ENCODE measurements at places on chromosomes 11 and 22.

GRCh38 chr11:19426011-19426755, 185.4 kb upstream of the E2F8 start:
- DNase-seq: no peak

GRCh38 chr22:49588739-49589138, 238.9 kb downstream of the BRD1 start:
- DNase-seq: no peak

- DNase-seq: no peak
Measured at GRCh38 chr22:25176799-25177198, 22.9 kb upstream of the CRYBB3 start.

DNA sequence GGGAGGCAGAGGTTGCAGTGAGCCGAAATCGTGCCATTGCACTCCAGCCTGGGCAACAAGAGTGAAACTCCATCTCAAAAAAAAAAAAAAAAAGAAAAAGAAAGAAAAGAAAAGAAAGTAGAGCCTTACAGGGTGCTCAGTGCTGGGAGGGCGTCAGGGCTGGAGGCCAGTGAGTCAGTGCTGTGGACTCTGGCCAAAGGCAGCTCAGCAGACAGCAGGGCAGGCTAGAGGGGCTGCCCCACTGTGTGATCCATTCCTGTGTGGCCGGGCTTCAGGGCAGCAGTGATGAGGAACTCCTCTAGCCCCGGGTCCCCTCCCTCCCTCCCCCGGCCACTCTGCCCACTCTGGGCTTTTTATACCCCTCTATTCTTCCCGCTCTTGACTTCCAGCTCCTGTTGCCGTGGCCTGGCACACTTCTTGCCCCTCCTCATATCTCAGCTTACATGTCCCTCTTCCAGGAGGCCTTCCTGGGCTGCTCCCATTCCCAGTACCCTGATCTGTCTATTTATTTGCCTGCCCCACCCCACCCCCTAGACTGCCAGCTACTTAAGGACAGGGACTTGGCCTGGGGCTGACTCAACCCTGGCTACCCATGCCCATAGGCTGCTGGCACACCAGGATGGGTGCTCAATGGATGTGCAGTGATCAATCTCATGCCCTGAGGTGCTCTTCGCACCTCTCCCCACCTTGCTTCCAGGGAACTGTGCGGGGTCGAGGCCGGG, 10.1 kb downstream of the SYT12 start:
- DNase-seq: no peak

- DNase-seq: no peak
Measured at GRCh38 chr22:35549328-35549727, 8.7 kb downstream of the RASD2 start.

DNA sequence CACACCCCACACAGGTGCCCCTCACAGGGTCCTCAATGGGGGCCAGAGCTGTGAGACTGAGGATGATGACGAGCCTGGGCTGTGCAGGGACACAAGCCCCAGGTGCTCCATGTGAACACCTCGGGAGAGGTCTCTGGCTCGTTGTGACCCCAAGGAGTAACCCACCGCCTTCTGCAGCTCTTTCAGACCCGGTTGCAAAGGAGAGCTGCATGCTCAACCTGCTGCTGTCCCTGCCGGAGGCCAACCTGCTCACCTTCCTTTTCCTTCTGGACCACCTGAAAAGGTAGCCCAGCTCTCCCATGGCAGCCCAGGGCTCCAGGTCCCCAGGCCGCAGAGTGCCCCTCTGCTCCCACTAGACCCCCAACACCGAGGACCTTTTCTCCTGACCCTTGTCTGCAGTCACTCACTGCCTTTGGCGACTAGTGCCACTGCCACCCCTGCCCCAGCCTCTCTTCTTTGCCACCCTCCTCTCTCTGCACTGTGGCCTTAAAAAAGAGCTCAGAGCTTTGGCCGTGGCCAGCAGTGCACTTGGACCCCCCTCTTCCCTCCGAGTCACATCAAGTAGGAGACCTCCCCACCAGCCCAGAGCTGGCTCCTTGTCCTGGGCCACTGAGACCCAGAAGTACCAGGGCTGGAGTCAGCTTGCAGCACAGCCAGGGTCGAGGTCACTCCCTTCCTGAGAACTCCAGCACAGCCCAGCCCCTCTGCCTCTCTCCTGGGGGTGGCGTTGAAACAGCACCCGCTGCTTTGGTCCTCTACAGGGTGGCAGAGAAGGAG, 133.7 kb downstream of the BCR start:
- no peak for DNase-seq

GRCh38 chr11:115493905-115494304, 10.3 kb downstream of the CADM1 start:
- DNase-seq: no peak

GRCh38 chr11:46894961-46895360, 23.4 kb downstream of the LRP4 start:
- DNase-seq: no peak

GRCh38 chr11:34449013-34449412, 10.3 kb downstream of the CAT start:
- no peak for DNase-seq

- DNase-seq: no peak
Measured at GRCh38 chr11:33779849-33780528, 5.7 kb upstream of the FBXO3 start.

- DNase-seq: no peak
Measured at GRCh38 chr22:35917651-35918050, 111.0 kb downstream of the RBFOX2 start.

DNA sequence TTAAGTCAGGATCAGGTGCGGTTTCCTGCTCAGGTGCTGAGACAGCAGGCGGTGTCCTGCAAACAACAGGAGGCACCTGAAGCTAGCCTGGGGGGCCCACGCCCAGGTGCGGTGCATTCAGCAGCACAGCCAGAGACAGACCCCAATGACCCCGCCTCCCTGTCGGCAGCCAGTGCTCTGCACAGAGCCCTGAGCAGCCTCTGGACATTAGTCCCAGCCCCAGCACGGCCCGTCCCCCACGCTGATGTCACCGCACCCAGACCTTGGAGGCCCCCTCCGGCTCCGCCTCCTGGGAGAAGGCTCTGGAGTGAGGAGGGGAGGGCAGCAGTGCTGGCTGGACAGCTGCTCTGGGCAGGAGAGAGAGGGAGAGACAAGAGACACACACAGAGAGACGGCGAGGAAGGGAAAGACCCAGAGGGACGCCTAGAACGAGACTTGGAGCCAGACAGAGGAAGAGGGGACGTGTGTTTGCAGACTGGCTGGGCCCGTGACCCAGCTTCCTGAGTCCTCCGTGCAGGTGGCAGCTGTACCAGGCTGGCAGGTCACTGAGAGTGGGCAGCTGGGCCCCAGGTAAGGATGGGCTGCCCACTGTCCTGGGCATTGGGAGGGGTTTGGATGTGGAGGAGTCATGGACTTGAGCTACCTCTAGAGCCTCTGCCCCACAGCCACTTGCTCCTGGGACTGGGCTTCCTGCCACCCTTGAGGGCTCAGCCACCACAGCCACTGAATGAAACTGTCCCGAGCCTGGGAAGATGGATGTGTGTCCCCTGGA, at the start of gene MYO7A:
Gene MYO7A (plus strand): TSS at position 327 of the 772 bp plus-strand sequence. CDS start 2,389 bp downstream, outside the sequence.
- no peak for DNase-seq

DNA sequence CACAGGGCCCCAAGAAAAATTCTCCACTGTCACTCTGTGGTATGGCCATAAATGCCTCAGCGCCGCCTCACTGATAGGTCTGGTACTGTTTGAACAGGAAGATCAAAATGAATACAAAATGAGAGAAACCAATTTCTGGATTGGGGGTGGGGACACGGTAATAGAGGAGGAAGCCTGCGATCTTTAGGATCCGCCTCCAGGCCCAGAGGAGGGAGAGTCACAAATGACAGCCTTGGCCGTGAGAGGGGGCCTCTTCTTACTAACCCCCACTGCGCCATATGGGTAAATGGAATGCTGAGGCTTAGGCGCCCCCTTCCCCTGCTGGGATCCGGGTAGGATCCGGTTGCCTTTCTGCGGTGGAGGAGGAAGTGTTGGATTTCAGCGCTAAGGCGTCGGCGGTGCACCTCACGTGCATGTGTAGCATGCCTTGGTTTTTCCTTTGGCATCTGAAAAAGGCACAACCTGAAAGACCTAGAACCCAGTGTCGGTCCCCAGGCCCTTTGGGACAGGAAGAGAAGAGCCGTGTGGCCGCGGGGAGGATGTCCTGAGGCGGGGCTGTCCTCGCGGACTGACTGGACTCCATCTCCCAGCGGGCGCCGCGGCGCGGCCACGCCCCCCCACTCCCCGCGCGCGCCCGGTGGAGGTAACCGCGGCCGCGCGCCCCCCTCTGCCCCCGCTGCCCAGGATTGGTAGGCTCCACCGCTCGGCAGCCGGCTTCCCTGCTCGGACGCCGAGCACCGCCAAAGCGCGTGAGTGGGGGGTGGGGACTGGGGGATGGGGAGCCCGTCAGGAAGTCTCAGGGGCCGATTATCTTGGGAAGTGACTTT, 718 bp upstream of the MADD start:
- DNase-seq: peak; percentile 81

GRCh38 chr11:44116234-44116830, 20.9 kb downstream of the EXT2 start:
- no peak for DNase-seq

GRCh38 chr11:47186700-47187695, 764 bp upstream of the PACSIN3 start:
- DNase-seq: no peak

GRCh38 chr11:72157131-72157530, 21.6 kb downstream of the FOLR3 start:
- no peak for DNase-seq

DNA sequence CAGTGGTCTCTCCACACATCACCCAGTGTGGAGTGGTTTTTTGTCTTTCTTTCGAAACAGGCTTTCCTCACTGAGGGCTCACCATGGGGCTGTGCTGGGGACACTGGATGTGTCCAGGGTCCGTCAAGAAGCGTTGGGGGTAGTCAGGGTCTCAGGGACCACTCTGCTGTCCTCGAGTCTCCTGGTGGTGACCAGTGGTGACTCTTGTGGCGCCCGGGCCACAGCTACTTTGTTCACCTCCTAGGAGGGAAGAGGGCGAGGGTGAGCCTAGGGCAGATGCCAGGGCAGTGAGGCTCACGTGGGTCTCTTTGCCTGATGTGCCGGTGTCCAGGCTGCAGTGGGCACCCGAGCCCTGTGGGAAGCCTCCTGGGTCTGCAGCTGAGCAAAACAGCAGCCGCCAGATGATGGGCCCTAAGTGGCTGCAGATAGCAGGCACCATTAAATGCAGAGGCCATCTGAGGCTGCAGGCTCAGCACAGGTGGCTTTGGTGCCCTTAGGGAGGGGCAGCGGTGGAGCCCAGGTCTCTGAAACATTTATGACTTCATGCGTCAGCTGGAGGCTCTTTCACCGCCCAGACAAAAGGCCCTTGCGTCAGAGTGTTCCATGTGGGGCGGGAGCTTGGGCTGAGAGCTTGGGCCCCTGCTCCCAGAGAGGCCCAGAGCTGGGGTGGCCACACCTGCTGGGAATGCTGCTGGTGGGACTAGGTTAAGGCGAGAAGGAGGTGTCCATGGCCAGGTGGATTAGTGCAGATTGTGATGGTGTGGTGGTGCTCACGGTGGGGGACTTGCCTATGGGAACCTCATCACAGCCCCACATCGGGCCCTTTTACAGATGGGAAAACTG, 29.5 kb downstream of the KCNQ1 start:
- DNase-seq: no peak

DNA sequence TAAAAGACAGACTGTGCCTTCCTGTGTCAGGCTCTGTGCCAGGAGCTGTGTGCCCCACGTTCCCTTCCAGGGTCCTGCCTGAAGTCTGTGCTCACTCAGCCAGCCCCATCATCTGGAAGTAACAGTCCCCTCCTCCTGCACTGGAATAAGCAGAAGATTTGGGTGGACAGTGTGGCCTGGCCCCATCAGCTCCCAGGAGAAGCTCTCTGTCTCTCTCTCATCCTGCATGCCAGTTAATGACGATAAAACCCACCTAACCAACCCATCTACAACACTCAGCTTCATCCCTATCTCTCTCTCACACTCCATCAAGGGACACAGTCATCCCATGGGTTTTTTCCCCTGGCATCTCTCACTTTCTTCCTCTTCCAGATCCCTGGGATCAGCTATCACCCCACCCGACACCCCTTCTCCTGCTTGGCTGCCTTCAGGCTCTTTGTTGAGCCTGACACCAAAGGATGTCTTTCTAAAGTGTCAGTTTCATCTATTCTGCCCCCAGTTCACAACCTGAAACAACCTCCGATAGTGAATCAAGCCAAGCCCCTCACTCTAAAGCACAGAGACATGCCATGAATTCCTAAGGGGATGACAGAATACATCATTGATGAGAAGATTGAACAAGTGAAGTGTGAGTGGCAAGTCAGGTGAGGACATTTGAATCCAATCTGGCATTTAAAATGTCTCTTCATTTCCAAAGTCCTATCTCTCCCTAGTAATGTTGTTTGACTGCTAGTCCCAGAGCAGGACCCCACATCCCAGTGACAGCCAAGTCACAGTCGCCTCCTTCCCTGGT, 91.4 kb upstream of the TOP3B start:
- DNase-seq: no peak

- DNase-seq: no peak
Measured at GRCh38 chr22:17411213-17411612, 42.0 kb downstream of the CECR2 start.
